Activated CD4-positive, alpha-beta T cell treated with anti-CD3 and anti-CD28 coated beads, Interleukin-2, amount 50 U/mL, for 24 hours (primary cell): ENCODE measurements at places on chromosomes 13 and 19.

GRCh38 chr19:3716147-3716668 is 8.0 kb downstream of the TJP3 start:
- no peak for DNase-seq

DNA sequence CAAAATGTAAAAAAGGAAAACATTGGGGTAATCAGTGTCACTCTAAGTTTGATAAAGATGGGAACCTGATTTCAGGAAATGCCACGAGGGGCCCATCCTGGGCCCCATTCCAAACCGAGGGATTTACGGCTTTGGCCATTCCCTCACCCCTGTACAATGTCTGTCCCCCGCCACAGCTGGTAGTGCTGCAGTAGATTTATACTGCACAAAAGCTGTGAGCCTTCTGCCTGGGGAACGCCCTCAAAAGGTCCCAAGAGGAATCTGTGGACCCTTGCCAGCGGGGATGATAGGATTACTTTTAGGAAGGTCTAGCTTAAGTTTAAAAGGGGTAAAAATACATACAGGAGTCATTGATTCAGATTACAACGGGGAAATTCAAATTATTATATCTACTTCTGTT is 173.4 kb upstream of the SGCG start:
- DNase-seq: no peak

DNA sequence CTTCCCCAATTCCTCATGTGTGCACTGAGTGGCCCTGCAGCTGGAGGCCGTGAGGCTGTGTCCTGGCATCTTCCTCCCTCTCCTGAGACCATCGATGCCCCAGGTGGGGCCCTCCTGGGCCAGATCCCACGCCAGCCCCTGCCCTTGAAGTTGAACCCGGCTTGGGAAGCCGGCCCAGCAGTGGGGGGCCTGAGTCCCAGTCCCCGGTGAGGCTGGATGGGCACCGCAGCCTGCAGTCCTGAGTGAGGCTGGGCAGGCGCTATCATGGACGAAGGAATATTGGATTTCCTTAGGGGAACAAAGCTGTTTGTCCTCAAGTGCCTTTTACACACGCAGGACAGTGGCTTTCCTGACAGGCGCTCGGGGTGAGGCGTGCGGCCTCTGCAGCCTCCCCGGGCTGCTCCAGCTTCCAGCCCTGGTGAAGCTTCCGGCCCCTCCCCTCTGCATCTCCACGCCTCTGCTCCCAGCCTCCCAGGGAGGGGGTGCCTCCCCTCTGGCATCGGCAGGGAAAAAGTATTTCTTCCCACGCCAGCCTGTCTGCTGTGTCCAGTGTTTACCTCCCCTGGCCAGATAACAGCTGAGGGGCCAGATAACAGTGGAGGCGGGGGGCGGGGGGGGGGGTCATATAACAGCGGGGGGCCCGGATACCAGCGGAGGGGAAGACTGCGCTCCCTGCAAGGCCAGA is 159.5 kb downstream of the KDM4B start:
- DNase-seq: no peak

DNA sequence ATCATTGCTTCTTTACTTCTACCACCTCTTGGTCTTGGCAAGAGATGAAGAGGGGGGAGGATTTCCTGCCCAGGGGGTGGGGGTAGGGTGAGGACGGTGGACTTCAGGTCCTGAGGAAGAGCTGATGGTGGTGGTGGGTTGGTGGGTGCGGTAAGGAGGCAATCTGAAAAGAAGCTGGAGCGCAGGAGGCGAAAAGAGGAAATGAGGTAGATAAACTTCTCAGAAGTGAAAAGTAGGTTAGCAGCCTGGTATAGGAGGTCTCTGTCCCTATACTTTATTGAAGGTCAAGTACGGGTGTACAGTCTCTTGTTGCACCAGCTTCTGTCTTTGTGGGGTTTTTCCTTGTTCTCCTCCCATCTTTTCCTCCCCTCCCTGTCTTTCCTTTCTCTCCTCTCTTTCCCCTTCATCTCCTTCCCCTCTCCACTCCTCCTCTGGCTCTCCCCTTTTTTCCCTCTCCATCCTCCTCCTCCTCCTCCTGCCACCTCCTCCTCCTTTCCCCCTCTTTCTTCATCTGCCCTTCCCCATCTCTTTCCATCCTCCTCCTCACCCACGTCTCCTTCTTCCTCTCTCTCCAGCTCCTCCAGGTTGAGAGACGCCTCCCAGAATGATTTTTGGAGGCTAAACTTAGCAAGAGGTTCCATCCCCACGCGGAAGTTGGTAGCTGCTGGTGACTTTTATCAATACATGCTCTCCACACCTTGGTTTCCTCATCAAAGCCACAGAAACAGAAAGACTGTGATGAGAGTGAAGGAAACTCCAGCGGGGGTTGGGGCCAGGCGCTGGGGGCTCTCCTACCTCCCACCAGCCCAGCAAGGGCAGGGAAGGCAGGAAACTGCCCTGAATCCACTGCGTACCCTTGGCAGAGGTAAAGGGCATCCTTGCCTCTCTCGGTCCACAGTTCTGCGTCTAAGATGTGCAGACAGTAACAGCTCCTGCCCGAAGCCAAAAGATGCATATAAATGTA is 15.3 kb downstream of the TNFSF14 start:
- DNase-seq: no peak

DNA sequence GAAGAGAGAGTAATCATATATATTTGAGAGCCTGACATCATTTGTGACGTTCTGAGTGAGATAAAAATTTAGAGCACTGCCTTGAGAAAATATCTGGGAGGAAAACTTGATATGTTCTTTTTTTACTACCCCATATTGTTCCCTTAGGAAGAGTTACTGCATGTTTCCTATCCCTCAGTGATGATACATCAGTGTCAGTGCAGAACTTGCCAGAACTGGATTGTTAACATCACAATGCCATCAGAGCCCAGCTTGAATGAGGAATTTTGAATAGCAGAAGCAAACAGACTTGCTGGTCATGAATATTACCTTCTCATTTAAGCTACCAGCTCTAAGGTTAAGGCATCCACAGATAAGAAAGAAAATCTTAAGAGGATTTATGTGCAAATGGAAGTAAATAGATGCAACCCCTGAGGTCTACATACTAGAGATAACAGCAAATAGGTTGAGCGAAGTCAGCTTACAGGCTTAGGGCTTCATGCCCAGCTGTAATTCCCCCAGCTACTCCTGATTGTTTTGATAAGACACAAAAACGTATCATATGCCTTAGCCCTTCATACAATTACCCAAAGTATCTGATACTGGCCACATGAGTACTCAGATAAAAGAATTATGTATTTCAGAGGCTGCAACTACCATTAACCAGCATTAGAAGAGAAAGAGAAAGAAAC is 313.7 kb upstream of the ATXN8OS start:
- DNase-seq: no peak
